ENCODE measurements at places on chromosomes 2 and 18.

GRCh38 chr2:212099658-212100057 lies 438.9 kb downstream of the ERBB4 start:
- no peak for DNase-seq

DNA sequence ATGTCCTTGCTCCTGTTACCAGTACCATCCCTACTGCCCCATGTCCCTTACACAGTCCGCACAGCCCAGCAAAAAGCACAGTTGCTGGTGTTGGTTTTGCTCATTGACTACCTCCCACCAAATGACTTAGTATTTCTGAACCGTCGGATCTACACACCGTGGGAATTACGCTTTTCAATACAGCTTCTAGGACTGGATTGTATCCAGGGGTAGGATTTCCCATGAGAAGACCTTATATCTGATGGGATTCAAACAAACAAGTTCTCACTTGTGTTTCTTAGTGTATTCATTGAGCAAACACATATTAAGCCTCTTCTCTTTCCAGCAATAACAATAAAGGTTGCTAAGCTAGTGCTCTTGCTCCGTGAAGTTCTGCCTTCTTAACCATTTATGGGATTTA lies 25.8 kb downstream of the TRAPPC12 start:
- no peak for DNase-seq

DNA sequence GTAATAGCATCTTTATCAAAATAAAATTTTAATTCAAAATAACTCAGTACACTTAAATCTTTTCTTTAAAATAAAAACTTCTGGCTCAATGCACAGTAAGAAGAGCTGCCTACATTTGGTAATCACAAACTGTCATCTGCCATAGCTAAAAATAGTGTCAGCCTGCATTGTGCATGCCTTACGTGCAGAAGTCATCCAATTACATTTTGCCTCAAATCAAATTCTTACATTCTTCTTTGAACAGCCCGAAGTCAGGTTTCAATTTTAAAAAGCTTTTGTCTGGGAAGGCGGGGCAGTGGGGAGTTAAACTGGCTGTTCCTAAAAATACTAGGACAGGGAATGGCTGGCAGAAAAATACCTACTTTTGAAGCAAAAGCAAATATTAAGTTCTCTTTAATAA lies 51.1 kb downstream of the RTN4 start:
- peak; percentile 34 for DNase-seq

DNA sequence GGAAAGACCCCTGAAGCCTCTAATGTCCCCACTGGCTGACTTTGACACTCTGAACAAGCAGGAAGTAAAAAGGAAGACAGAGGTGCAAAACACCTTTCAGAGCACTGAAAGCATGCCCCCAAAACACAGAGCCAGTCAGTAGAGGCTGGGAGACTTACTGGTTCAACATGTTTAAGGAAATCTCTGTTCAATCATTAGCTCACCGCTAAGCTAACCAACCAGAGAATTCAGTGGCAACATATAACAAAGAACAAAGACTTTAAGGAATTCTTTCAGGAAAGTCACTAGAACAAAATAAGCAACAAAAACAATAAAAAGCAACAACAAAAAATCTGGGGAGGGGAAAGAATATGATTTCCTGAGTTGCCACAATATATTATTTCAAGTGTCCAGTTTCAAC lies 24.1 kb upstream of the RNU4ATAC start:
- DNase-seq, result no peak

DNA sequence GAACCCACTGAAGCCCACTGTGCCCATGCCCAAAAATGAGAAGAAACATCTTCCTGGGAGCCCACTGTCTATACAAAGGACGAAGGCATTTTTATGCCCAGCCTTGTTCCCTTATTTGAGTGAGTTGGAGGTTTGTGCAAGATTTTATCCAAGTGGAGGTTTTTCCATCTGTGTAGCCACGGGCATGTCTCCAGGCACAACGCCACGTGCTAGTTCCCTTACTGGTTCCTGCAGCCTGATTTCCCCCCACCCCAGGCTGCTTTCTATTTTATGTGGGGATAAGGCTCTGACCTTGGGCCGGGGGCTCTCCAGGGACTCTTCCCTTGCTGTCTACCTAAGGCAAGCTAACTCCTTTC lies 22.2 kb upstream of the TXNL4A start:
- no peak for DNase-seq

GRCh38 chr2:57878171-57878865 lies 168.3 kb upstream of the VRK2 start:
- no peak for DNase-seq

- no peak for DNase-seq
Measured at GRCh38 chr2:158774681-158775080, 20.4 kb upstream of the DAPL1 start.

DNA sequence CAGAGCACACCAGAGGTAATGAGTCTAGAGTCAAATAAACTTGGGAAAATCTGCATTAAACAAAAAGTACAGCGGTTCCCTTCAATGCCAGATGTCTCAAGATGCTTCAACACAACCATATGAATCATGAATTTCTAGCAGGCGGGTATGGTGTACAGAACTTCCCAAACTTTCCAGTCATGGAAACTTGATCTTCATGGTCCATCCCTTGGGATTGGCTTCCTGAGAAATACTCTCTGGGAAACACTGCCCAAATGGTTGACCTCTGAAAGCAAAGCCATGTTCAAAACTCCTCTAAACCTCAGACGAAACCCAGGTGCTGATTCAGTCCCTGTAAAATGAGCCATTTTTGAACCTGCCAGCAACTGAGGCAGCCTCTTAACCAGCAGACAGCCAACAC lies 16.4 kb upstream of the TMEM247 start:
- DNase-seq, result peak; percentile 57

GRCh38 chr2:168732100-168732499 lies 70.3 kb upstream of the NOSTRIN start:
- DNase-seq, result no peak

GRCh38 chr2:234630801-234631261 lies 133.9 kb upstream of the ARL4C start:
- peak; percentile 18 for DNase-seq

DNA sequence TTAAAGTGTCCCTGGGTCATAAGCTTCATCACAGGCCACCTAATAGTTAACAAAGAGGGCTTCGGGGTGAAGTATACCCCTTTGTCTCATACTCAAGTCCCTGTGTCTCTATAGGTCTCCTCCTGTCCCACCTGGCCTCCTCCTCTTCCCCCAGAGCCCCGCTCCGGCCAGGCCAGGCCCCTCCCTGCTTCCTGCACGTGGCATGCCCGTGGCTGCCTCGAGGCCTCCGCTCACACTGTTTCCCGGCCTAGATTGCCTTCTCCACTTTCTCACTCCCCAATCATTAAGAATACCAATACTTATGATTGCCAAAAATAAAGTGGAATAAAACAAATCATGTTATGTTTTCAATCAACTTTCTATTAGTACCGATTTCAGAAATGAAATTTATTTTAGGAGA lies 18.8 kb downstream of the SMYD1 start:
- DNase-seq, result no peak

- DNase-seq, result no peak
Measured at GRCh38 chr2:215277944-215278343, 33.9 kb upstream of the ATIC start.

DNA sequence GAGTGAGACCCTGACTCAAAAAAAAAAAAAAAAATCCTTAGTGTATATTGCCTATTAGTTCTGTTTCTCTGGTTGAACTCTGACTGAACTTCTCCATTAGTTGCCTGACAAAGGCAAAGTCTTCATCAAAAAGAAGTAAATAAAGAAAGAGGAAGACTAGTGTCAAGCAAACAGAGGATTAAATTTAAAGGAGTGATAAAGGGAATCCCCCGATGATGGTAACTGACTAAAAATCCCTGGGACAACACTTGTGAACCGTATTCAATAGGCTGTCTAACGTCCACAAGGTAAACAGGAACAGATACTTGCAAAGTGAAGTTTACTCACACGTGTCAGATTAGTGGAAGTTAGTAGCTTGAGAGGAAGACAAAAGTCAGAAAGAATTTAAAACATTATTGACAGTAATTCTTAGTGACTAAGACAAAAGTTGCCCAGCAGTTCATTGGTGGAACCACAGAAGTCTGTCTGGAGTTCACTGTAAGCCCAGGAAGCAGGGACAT lies 26.2 kb upstream of the SPOPL start:
- DNase-seq, result no peak

GRCh38 chr18:69523582-69523981 lies 122.9 kb downstream of the DOK6 start:
- DNase-seq, result no peak

DNA sequence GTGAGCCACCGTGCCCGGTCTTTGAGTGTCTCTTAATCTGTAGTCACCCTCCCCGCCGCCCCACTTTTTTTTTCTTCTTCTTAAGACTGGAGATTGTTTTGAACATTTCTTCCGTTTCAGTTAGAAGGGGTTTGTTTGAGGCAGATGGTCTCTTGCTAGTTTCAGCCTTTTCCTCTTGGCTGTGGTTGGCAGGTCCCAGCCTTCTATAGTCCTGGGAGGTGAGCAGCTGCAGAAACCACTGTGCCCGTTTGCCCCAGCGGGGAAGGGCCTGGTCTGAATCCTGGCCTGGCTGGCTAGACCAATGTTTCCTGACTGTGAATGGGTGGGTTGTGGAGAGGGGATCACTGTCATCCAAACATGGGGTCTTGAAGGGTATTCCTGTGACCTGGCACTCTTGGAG lies 30.1 kb upstream of the MCFD2 start:
- no peak for DNase-seq

DNA sequence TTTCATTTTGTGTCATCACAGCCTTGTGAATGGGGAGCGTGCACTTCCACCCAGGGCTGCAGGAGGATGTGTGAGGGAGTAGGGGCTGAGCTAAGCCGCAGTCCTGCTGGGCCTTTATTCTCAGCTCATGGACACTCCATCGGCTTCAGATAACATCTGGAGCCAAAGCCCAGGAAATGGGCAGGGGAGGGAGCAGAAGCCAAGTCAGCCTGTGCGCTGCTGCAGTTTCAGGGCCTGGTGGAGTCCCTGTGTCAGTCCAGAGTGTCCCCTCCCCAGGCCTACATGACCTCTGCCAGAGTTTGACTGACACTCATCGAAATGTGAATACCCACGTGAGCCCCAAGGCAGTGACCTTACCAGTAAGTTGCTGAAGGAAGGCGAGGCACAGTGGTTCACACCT lies 242.2 kb downstream of the LOXHD1 start:
- DNase-seq, result no peak

DNA sequence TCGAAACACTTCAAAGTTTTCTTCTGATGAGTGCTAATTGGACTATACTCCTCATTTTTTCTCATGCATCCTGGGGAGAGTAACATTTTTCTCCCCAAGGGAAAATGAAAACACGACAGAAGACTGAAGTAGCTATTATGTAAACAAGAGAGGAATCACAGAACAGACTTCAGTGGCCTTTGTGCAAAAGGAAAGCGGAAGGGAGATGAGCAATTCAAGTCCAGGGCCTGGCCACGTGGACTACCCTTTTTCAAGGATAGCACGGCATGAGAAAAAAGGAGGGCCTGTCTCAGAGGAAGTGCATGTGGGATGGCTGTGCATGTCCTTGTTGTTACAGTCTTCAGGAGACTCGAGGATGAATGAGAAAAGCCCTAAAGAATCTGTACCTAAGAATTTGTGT lies 43.8 kb upstream of the KCNE4 start:
- no peak for DNase-seq

DNA sequence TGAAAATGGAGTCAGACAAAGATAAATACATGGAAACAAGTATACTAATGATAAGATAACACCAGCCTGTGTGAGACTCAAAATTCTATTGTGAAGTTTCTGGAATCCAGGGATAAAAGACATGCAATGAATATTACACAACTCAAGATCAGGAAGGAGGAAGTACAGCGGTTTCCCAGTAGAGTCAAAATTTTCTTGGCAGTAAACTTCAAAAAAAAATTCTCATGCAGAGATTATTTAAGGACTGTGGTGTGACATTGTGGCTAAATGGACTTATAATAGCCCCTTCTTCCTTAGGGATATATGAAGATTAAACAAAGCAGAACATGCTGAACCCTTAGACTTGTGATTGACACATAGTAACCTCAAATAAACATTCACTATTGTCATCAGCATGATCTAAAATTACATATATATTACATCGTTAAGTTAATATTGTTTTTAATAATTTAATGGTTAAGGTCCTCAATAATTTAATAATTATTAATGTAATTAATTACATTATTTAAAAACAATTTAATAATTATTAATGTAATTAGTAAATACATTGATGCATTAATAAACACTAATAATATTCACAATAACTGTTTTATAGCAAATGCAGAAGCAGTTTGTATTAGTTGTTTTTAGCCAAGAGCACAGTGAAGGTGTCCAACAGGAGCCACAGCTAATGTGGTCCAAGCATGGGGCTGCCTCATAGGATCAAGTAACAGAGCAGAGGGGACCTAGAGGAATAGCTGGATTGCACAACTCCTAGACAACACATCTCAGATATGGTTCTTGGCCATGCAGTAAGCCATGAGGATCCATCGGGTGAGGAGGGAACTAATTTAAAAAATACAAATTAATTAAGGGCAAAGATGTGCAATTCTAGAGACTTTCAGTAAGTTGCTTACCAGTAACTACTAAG lies 77.3 kb downstream of the POLE4 start:
- DNase-seq, result no peak

DNA sequence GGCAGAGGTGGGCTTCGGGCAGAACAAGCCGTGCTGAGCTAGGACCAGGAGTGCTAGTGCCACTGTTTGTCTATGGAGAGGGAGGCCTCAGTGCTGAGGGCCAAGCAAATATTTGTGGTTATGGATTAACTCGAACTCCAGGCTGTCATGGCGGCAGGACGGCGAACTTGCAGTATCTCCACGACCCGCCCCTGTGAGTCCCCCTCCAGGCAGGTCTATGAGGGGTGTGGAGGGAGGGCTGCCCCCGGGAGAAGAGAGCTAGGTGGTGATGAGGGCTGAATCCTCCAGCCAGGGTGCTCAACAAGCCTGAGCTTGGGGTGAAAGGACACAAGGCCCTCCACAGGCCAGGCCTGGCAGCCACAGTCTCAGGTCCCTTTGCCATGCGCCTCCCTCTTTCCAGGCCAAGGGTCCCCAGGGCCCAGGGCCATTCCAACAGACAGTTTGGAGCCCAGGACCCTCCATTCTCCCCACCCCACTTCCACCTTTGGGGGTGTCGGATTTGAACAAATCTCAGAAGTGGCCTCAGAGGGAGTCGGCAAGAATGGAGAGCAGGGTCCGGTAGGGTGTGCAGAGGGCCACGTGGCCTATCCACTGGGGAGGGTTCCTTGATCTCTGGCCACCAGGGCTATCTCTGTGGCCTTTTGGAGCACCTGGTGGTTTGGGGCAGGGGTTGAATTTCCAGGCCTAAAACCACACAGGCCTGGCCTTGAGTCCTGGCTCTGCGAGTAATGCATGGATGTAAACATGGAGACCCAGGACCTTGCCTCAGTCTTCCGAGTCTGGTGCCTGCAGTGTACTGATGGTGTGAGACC lies at the start of gene PROC:
Gene PROC, plus strand, starts transcription at position 128 of the 812 bp plus-strand sequence. CDS start 1,516 bp downstream, outside the sequence.
- no peak for DNase-seq

DNA sequence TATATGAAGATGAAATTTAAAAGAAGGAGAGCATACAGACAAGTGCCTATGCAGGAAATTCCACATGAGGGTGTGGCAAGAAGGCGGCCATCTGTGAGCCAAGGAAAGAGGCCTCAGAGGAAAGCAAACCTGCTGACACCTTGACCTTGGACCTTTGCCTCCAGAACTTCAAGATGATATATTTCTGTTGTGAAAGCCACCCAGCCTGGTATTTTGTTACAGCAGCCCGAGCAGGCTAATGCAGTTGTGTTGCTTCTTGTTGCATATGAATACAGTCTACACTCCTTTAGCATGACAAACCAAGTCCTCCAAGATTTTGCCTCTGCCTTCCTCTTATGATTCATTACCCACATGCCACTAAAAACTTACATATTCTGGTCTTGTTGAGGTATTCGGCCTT lies 374.8 kb upstream of the TRIB2 start:
- DNase-seq, result no peak
